ENCODE measurements at places on chromosomes 2 and 18.

- no peak overlapping the region for H3K27ac ChIP-seq
- no peaks in the 10 kb centered on the region for H3K27me3 ChIP-seq
- H3K36me3 ChIP-seq = no peaks in the 10 kb centered on the region
- DNase-seq = no peak
- H3K4me3 ChIP-seq = no peak overlapping the region
- no peaks in the 10 kb centered on the region for H3K4me1 ChIP-seq
These were observed 88.9 kb upstream of the NRXN1 start for GRCh38 chr2:51120754-51121280.

GRCh38 chr2:113255140-113256070, 23.3 kb downstream of the PAX8 start:
- H3K4me1 ChIP-seq = no peaks in the 10 kb centered on the region
- no peak overlapping the region for H3K4me3 ChIP-seq
- DNase-seq = no peak
- no peaks in the 10 kb centered on the region for H3K27me3 ChIP-seq
- no peaks in the 10 kb centered on the region for H3K36me3 ChIP-seq
- no peak overlapping the region for H3K27ac ChIP-seq

GRCh38 chr18:23958036-23958435, 56.5 kb upstream of the TTC39C start:
- DNase-seq = peak; percentile 72
- no peak overlapping the region for H3K4me3 ChIP-seq

GRCh38 chr2:23449831-23450331, 64.9 kb downstream of the KLHL29 start:
- no peak overlapping the region for H3K4me3 ChIP-seq
- no peak for DNase-seq
- no peaks in the 10 kb centered on the region for H3K4me1 ChIP-seq
- no peaks in the 10 kb centered on the region for H3K27me3 ChIP-seq
- no peaks in the 10 kb centered on the region for H3K36me3 ChIP-seq
